ENCODE measurements at places on chromosomes 12 and 14. TPM values are rescaled to one million over a fixed set of nuclear protein-coding genes. Genes with fewer than 3 reads are reported as not detected.

- H3K4me1 ChIP-seq, result no peaks in the 10 kb centered on the region
- no peaks in the 10 kb centered on the region for H3K36me3 ChIP-seq
- no peak for DNase-seq
- no peaks in the 10 kb centered on the region for H3K27me3 ChIP-seq
- no peak overlapping the region for H3K4me3 ChIP-seq
Observed at GRCh38 chr12:24997970-24998582, 49.2 kb upstream of the BCAT1 start.

- DNase-seq, result no peak
- no peaks in the 10 kb centered on the region for H3K27me3 ChIP-seq
- peaks cover 2% of the 10 kb centered on the region for H3K4me1 ChIP-seq
- no peak overlapping the region for H3K4me3 ChIP-seq
Observed at GRCh38 chr12:31230004-31230403, 95.9 kb downstream of the SINHCAF start.

GRCh38 chr12:87428701-87429277, 600.4 kb downstream of the C12orf50 start:
- no peak overlapping the region for H3K4me3 ChIP-seq
- DNase-seq, result no peak
- no peaks in the 10 kb centered on the region for H3K4me1 ChIP-seq
- H3K27ac ChIP-seq, result no peak overlapping the region
- no peaks in the 10 kb centered on the region for H3K36me3 ChIP-seq
- no peaks in the 10 kb centered on the region for H3K27me3 ChIP-seq

DNA sequence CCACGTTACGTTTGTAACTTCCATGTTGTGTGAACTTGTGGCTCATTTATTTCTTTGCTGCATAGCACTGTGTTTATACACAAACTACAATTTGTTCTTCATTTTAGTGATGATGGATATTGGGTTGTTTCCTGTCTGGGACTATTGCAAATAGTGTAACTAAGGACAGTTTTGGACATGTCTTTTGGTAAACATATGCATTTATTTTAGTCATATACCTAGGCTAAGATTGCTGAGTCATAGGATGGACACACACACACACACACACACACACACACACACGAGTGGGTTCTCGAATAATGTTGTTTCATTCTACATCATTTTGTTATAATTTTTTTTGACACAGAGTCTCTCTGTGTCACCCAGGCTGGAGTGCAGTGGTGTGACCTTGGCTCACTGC, 123.5 kb upstream of the CAND1 start:
- no peaks in the 10 kb centered on the region for H3K27me3 ChIP-seq
- H3K36me3 ChIP-seq, result no peaks in the 10 kb centered on the region
- no peak overlapping the region for H3K4me3 ChIP-seq
- no peak for DNase-seq
- no peak overlapping the region for H3K27ac ChIP-seq

Gene SRRM4
- not detected for polyA plus RNA-seq

Gene PMCH
- polyA plus RNA-seq, result not detected

Gene ALDH1L2
- 0.54 TPM for polyA plus RNA-seq

All from small intestine (tissue), 16 donors.